Cerebellar nuclear complex (tissue), 1 donor: ENCODE measurements at places on chromosomes 11 and 22.

DNA sequence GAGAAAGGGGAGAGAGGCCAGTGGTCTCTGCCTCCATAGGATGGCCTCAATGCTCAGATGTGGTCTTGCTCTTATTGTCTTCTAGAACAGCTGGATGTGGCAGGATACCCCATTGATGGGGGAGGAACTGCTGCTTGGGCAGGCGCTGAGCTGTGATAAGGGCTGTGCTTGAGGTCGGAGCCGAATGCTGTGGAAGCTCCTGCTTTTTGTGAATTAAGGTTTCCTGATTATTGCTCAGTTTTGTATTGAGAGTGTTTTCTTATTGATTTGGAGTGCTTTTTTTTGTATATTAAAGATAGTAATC is 57.2 kb downstream of the CABIN1 start:
- DNase-seq, result no peak

- no peak for DNase-seq
Measured at GRCh38 chr11:1119604-1120146, 38.1 kb upstream of the MUC5AC start.

GRCh38 chr11:45104006-45104789 is 42.2 kb upstream of the PRDM11 start:
- DNase-seq, result no peak

GRCh38 chr11:34315394-34315793 is 42.4 kb downstream of the ABTB2 start:
- DNase-seq, result no peak

- DNase-seq, result no peak
Measured at GRCh38 chr11:79274636-79275331, 166.0 kb downstream of the TENM4 start.

- no peak for DNase-seq
Measured at GRCh38 chr11:71326328-71326940, 74.1 kb upstream of the SHANK2 start.

GRCh38 chr11:127275774-127276173 is 275.2 kb upstream of the KIRREL3 start:
- DNase-seq, result no peak

GRCh38 chr11:119055901-119056300 is 1.1 kb downstream of the HYOU1 start:
- DNase-seq, result no peak

DNA sequence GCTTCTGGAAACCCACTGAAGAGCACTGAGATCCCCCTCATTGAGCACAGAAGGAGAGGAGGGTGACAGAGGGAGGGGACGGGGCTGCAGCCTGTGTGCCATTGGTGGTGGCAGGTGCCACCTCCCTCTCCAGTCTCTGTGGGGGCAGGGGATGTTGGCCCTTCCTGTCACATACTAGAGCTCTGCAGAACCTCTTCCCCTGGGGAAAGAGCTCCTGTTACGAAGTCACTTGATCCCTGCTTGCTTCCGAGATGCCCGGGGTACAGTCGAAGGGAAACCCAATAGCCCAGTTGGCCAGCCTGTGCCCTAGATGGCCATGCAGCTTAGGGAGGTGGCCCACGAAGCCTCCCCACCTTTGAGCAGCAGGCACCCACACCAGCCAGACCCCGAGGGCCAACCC is 29.4 kb downstream of the DAGLA start:
- no peak for DNase-seq

DNA sequence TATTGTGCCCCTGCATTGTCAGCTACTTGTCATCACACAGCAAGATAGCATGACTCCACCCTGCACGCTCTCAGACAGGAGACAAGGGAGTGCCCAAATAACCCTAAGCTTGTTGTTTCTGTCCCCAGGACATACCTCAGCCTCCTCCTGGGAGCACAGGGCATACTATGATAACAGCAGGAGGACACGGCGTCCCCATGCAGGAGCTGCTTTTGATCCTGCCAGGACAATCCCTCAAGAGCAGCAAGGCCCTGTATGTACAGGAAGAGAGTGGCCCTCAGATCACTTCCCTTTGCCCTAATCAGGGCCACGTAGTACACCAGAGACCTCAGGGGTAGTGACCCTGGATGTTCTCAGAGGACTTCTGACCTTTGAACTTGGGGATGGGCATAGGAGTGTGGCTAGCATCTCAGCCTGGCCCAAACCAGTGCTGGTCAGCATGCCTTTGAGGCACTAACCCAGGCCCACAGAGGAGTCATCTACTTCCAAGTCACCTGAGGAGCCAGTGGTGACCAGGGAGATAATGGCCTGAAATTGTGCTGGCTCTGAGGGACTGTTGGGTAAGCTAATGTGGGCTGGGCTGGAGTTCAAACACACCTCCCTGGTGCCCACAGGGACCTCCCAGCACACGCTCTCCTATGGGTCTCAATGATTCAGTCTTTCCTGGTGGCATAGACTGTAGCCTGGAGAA is 9.2 kb downstream of the APOA4 start:
- no peak for DNase-seq

GRCh38 chr22:37923927-37924326 is 17.8 kb downstream of the MICALL1 start:
- DNase-seq, result no peak

DNA sequence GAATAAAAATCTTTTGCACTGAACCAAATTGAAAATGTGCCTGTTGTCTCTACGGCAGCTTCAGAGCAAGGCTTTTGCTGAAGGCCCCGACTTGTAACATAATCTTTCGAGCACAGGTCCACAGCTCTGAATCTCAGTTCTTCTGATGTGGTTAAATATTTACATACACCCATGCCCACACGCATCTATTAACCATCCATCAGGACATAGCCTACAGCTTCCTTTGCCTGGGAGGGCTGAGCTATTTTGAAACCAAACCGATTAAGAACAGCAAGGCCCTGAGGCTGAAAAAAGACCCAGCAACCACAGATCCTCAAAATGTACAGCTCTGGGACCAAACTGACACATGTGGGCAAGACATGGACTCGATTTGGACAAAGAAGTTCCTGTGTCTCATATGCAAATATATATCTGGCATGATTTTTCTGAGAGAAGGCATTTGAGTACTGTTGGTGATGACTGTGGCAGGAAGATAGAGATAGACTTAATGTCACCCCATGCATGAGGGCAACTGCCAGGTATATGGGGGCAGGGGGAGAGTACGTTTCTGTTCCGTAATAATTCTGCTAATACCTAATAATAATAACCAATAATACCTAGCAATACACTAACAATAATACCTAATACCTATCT is 322.7 kb upstream of the PLET1 start:
- DNase-seq, result no peak

DNA sequence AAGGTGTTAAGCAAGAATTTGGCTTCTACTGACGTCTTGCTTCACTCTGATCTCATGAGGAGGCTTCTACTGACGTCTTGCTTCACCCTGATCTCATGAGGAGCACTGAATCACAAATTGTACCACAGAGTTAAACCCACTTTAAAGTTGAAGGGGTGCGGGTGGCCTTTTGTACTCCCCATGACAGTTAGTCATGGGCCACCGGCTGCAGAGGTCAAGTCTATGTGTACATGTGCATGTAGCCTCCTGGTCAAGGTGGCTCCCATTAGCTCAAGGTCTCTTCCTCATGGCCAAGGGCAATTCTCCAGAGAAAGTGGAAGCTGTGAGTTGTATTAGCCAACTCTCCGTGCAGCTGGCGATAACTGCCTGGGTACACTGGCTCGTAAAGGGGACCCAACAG is 23.1 kb upstream of the FZD4 start:
- DNase-seq, result no peak

- DNase-seq, result no peak
Measured at GRCh38 chr22:50045211-50046018, 12.7 kb downstream of the TTLL8 start.
